ENCODE measurements at places on chromosomes 4 and X.
A peak's percentile ranks its signal among the peaks of the same experiment; 100 is the strongest.

- no peak for DNase-seq
Observed at GRCh38 chr4:3021627-3022026, 52.7 kb downstream of the HTT-AS start.

DNA sequence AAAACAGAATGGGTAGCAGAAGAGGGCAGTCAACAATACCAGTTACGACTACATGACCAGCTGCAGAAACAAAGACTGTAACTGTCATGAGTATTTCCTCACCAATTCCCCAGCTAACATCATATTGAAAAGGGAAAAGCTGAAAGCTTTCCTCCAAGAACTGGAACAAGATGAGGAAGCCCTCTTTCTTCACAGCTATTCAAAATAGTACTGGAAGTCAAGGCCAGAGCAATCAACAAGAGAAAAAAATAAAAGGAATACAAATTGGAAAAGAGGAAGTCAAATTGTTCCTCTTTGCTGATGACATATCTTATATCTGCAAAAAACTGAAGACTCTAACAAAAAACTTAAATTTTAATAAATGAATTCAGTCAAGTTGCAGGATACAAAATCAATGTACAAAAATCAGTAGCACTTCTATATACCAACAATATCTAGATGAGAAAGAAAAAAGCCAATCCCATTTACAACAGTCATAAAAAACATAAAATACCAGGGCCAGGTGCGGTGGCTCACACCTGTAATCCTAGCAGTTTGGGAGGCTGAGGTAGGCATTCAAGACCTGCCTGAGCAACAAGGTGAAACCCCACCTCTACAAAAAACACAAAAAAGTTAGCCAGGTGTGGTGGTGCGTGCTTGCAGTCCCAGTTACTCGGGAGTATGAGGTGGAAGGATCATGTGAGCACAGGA, 125.4 kb downstream of the ATP8A1 start:
- no peak for DNase-seq

DNA sequence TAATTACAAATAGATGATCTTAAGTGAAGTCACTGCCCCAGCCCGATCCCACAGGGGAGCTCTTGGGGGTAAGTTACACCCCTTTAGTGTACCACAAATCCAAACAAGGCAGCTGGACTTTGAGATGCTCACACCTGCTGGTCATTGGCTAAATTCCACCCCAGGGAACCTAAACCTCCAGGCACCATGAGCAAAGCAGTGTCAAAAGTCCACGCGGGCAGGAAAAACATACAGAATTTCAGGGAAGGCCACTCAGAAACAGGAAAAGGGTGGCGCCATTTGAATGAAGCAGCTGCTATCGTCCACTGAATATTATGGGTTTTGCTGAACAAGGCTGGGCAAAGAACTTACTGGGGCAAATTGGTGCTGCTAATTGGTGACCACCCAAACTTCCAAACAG, 30.9 kb downstream of the SUPT20HL1 start:
- no peak for DNase-seq

- no peak for DNase-seq
Observed at GRCh38 chr4:165360985-165361670, 17.7 kb upstream of the CPE start.

- DNase-seq: no peak
Observed at GRCh38 chrX:30065226-30065625, 150.1 kb upstream of the MAGEB2 start.

GRCh38 chr4:60241866-60242265, 958.3 kb upstream of the ADGRL3 start:
- DNase-seq: no peak

DNA sequence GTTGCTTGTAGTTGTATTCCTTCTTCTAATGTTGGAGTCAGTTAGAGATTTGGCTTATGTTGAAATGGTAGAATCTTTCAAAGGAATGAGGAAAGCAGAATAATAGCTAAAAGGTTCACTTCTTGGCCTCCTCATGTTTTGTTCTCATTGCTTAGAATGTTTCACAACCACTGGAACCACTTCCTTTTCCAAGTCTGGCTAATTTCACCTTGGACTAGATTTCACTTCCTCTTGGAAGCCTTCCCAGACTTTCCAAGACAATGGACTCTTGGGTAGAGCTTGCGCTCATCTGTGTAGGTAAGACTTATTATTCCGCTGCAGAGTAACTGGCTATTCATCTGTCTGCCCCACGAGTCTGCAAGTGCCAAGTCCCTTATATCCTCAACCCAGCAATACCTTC, 8.3 kb downstream of the SPATA18 start:
- no peak for DNase-seq

- peak; percentile 3 for DNase-seq
Observed at GRCh38 chr4:52545099-52546069, 113.7 kb downstream of the USP46 start.

DNA sequence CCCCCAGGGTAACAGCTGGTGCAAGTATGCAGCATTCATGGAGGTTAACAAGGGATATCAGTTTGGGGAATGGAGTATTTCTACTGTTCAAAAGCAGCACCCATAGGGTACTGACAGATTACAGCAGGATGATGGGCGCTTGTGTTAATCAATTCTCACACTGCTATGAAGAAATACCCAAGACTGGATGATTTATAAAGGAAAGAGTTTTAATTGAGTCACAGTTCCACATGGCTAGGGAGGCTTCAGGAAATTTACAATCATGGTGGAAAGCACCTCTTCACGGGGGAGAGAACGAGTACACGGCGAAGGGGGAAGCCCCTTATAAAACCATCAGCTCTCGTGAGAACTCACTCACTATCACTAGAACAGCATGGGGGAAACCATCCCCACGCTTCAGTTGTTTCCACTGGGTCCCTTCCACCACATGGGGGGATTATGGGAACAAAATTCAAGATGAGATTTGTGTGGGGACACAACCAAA, 64.1 kb downstream of the TNIP2 start:
- no peak for DNase-seq

- DNase-seq: no peak
Observed at GRCh38 chr4:99008051-99008450, 12.5 kb downstream of the METAP1 start.

DNA sequence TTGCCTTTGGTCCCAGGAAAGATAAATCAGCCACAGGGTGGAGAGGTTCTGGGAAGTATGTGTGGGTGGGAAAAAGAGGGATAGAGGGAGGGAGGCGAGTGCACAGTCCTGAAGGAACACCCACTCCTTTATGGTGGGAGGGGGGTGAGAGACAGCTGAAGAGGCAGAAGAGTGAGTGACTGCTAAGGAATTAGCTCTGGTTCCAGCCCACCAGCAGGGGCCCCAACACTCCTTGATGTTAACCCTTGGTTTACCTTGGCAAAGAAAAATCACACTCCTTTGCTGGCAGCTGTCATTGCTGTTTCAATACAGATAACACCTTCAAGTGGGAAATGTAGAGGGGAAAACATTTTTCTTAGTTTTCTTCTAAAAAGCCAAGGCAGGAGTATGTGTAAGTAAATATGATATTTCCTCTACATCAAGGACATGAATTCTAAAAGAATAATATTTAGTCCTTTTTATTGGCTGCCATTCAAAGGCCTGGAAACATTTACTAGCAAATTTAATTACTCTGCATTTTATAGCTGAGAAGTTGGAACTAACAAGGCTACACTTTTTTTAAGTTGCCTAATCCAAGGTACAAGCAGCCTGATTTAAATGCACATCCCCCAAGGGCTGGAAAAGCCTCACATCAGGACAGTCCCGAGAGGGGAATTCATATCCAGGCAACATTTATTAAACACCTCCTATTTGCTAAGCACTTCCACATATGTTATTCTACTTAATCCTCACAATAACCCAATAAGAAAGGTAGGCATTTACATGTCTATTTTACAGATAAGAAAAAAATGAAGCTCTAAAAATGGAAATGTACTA, 81.7 kb downstream of the HS6ST2 start:
- DNase-seq: no peak

DNA sequence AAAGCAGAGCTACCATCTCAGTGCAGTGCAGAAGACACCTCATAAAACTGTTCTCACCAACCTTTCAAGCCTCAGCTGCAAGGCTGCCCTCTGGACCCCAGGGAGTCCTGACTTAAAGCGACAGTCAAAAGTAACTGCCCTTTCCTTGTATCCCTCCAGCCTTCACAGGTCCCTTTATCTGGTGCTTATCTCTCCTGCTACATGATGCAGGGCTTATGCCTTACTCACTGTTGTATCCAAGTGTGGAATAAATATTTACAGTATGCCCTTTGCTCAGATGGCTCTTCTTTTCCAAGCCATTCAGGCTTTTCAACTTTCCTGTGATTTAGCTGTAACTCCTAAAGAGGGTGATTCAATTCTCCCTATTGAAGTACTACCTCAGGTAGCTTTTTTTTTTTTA, 92.6 kb downstream of the KDR start:
- DNase-seq: no peak

DNA sequence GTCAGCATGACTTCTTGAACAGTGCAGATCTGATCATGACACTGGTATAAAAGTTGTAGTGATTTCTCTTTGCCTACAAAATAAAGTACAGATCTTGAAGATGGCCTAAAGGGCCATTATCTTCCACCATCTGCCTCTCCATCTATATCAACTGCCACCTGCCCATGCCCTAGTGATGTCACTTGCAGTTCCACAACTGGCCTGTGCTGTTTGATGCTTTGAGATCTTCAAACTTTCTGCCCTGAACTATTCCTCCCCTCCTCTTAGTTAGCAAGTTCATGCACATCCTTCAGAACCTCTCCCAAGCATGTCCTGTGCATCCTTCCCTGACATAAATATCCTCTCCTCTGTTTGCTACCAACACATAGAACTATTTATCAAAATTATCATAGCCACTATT, 217.0 kb downstream of the SOWAHB start:
- DNase-seq: no peak

DNA sequence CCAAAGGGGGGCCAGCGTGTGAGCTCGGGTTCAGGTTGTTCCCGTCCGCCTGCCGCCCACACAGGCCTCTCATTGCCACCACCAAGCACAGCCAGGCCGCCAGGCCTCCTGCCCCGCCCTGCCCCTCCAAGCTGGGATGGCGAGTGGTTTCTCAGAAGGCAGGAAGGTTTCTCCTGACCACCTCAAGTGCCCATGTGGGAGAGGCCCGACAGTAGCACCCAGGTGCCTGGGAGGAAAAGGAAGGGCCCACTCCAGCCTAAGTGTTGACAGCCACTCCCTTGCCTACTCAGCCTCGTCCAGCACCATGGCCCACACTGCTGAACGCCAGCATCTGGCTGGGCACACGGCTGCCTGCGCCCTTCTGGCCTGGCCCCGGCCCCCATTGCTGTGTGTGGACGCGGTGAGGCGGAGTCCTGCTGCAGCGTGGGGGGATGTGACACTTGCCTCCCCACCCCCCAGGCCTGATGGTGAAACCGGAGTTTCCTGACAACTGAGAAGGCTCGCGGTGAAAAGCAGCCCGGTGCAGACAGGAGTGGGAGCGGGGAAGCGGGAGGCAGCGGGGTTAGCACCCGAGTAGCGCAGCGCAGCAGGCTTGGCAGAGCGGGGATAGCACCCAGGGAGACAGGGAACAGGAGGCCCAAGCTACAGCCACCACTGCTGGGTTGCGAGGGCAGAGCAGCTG, 19.2 kb downstream of the FLNA start:
- DNase-seq: no peak

DNA sequence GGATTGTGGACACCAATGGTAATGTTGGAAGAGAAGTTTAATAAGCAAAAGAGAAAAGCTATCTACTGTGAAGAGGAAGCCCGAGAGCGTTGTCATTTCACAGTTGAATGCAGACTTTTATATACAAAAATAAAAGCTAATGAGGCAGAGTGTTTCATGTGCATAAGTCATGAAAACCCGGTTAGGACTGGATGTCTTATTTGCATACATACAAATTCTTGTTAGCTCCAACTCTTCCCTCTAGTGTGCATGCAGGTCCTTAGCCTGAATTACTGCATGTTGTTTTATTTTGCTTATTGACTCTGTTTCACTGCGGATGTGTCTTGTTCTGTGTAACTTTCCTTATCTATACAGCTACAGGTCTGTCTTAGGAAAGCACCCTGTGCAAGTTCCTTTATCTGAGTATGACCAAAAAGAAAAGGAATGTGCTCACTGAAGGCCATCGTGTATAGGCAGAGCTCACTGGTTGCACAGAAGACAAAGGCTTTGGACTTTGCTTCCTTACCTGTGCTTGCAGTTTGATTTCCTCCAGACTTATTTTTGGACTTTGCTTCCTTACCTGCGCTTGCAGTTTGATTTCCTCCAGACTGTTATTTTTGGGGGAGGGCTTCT, 25.1 kb upstream of the UGT2B11 start:
- DNase-seq: no peak

All from GM12864 (cell line).